ENCODE measurements at places on chromosomes 4 and X.

DNA sequence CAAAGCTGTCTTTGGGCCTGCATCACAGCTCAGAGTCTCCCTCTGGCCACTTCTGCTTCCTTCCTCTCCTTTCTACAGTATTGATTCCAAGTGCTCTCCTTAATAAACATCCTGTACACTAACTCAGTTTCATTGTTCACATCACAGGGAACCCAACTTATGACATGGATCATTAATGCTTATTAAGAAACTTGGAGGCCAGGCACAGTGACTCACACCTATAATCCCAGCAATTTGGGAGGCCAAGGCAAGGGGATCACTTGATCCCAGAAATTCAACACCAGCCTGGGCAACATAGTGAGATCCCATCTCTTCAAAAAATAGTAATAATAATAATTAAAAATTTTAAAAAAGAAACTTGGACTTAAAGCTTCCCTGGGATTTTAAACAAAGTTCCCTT is 89.2 kb upstream of the EFHC2 start:
- DNase-seq = no peak

DNA sequence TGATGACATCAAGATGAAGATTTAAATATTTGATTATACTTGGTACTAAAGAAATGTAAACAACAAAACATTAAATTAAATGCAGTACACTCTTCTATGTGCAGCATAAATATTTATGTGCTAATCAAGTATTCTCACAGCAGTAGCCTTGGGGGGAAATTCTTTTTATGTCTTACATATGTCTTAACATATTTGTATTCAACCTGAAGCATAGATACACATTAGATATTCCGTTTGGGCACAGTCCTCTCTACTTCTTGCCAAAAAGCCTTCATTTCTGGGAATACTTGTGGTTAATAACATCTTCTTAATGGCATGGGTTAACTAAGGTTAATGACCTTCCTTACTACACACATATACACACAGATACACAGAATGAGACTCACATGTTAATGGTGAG is 19.8 kb downstream of the TMPRSS11F start:
- DNase-seq = no peak

GRCh38 chr4:52843351-52843750 is 18.8 kb upstream of the RASL11B start:
- no peak for DNase-seq

- no peak for DNase-seq
These were observed 20.6 kb upstream of the FTHL17 start for GRCh38 chrX:31092476-31092875.

DNA sequence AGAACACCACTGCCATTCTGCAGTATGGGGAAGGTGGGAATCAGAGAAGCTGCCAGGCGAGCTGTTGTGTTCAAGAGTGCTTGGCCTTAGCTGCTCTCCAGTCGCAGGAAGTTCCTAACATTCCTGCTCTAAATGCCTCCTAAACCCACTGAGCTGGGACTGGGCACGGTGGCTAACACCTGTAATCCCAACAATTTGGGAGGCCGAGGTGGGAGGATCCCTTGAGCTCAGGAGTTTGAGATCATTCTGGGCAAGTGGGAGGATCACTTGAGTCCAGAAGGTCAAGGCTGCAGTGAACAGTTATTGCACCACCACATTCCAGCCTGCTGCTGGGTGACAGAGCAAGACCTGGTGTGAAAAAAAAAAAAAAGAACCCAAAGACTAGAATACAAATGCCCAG is 690.3 kb upstream of the FAM241A start:
- DNase-seq = no peak

DNA sequence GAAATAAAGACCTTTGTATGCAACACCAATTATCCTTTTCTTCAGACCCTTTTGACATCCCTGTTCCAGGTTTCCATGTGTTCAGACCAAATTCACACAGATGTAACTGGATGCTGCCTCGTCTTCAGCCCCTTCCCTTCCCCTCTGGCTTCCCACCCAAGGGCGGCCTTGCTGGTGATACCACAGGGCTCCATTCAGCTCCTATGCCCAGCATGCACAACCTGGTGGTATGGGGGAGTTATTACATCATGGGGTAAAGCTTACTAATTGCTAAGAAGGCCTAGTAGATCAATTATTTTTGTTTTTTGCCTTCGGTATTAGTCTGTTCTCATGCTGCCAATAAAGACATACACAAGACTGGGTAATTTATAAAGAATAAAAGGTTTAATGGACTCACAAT is 317.0 kb upstream of the CXXC4 start:
- DNase-seq = no peak

DNA sequence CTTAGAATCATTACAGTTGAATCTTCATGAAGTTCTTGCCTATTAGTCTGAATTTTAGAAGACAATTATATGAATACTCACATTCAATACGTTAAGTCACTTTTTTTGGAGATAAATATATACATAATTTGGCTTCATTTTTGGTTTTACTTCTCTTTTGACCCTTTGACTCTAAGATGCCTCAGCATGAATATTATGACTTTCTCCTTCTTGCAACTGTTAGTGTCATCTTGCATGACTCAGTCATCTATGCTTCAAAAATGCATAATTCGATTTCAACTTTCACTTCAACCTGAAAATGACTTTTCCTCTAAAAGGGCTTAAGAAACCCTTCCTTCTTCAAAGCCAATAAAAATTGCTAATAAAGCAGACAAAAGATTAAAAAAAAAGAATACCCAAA is 1427.5 kb downstream of the ADGRL3 start:
- DNase-seq = no peak

DNA sequence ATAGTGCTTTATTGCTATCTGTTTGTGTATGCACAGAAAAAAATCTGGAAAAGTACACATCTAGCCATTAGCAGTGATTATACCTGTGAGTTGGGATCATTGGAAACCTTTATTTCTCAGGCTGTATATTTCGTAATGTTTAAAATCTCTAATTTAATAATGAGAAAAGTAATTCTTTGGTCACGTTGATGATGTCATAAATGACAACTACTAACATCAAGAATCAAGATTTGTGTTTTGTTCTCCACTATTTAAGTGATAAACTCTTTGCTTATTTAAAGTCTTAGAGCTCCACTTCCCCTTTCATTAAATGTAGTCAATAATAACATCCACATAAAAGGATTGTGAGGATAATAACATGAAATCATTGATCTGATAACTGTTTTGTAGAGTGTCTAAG is 126.2 kb downstream of the TMA16 start:
- no peak for DNase-seq

DNA sequence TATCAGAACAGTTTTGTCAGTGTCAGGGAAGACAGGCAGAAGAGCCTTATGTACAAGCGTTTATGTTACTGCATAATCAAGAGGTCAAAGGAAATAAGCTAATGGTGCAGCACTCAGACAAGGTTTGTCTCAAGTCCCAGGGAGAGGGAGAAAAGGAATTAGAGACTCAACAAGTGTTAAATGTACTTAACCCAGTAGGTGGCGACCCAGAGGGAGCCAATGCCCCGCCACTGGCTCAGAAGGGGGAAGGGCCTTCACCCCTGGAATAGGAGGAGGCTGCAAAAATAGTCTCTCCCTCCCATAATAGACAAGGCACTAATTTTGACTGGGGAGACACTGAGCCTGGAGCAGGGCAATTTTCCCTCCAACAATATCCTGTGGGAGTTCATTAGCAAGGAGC is 14.1 kb upstream of the PAPSS1 start:
- no peak for DNase-seq

GRCh38 chr4:3512719-3513118 is 19.5 kb downstream of the LRPAP1 start:
- no peak for DNase-seq

GRCh38 chrX:10649265-10649664 is 28.9 kb upstream of the MID1 start:
- DNase-seq = no peak

- DNase-seq = no peak
These were observed 384.3 kb downstream of the GPM6A start for GRCh38 chr4:175427751-175428150.

DNA sequence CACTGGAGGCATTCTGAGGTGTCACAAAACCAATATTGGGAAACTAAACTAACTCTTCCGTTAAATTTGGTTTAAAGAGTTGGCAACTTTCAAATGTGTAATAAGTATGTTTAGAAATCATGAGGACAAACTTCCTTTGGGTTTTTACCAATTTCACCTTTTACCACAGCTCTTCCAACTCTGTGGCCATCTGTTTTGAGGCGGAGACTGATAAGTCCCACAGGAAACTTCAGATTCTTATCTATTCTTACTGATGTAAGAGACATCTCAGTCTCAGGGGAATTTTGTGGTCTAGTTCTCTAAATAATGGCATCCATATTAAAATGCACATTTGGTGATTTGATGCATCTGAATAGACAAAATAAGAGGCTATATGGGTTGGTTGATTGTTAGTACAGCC is 229.2 kb upstream of the AFF2 start:
- no peak for DNase-seq

- DNase-seq = no peak
These were observed 70.5 kb upstream of the MXD4 start for GRCh38 chr4:2332201-2332975.

GRCh38 chrX:43527801-43528200 is 128.3 kb upstream of the MAOA start:
- DNase-seq = no peak

DNA sequence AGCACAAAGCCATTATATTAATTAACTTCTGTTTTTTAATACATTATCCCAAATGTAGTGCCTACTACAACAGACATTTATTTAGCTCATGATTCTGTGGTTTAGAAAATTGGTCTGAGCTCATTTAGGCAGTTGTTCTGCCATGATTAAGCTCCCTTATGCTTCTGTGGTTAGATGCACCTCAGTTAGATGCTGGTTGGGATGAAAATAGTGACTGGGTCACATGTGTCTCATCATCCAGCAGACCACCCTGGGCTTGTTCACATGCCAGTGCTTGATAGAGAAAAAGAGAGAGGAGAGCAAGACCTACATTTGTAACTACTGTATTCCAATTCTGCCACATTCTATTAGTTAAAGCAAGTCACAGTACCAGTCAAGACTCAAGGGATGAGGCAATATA is 376.4 kb upstream of the GNPDA2 start:
- no peak for DNase-seq

DNA sequence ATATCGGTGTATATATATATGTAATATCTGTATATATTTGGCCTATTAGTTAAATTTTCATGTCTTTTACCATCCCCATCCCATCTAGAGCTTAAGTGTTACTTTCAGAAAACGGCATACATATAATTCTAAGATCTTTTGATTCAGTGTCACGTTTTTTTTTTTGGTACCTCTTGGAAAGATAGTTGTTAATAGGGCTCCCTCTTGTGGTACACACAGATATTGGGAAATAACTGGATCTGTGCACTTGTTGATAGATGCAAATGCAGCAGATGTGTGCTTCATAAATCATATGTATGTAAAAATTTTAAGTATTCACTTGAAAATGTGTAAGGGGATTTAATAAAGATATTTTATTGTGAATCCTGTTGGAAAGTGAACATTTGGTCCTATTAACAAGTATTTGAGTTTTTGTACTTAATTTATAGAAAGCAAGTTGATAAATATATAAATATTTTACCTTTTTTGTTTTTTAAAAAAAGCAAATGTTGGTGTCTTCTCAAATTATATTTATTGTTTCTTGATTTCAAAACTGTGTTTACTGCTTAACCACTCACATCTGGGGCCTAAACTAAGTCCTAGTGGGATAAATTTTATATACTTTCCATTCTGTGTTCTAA is 74.7 kb downstream of the PAQR3 start:
- no peak for DNase-seq

DNA sequence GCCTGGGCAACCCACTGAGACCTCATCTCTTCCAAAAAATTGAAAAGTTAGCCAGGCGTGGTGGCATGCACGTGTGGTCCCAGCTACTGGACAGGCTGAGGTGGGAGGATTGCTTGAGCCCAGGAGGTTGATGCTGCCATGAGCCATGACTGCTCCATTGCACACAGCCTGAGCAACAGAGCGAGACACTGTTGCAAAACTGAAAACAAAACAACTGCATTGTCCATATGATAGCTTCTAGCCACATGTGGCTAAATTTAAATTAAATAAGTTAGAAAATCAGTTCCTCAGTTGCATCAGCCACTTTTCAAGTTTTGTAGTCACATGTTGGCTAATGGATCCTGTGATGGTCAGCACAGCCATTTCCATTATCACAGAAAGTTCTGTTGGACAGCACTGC is 67.9 kb downstream of the GAB1 start:
- DNase-seq = no peak

- DNase-seq = no peak
These were observed 129.1 kb downstream of the USP46 start for GRCh38 chr4:52529983-52530382.

DNA sequence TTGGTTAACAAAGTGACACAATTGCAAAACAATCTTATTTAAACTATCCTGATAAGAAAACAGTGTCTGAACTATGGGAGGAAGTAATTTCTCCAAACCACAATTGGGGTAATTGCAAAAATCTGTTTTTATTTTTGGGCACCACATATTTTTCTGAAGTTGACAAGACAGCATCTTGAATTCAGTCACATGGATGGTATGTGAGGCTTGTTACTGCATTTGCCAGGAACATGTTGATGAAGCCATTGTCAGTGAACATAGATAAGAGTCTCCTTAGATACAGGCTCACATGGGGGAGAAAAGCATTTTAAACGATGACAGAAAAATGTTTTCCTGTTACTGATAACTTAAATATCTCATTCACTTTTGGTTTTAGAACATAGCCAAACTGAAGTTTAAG is 5.5 kb upstream of the USP53 start:
- no peak for DNase-seq

- no peak for DNase-seq
These were observed 195.2 kb upstream of the STK26 start for GRCh38 chrX:131827935-131828334.

GRCh38 chr4:8744083-8744805 is 127.4 kb downstream of the HMX1 start:
- no peak for DNase-seq

GRCh38 chr4:177907736-177908424 is 465.6 kb upstream of the AGA start:
- DNase-seq = no peak
